ENCODE measurements at places on chromosomes 7 and 10.

DNA sequence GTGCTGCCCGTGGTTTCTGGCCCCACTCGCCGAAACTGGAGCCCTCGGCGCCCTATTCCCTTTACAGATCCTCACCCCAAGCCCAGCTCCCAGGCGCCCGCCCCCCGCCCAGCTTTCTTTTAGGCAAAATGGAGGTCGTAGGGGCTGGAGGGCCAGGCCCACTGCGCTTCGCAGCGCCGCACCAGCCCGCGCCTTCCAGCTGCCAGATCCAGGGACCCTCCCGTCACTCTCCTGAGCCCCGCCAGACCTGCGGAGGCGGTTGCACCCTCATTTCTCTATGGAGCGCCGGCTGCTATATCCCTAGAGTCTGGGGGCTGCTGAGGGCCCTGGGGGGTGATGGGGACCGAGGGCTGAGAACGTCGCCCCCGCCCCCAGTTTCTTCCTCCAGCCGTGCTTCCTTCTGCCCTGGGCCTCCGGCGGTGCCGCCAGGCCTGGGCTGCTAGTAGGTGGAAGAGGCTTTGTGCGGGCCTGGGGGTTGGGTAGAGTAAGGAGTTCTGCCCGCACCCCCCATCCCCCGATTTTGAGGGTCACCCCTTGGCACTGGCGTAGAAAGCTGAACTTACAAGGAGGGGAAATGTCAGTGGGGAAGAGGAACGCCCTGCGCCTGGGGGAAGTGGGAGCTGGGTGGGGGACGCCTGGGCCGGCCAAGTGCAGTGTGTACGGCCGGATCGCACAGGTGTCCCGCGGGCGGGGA lies 1.0 kb downstream of the GNB2 start:
- no peak for DNase-seq

- peak; percentile 21 for DNase-seq
Observed at GRCh38 chr7:985915-986741, 3.1 kb downstream of the CYP2W1 start.

DNA sequence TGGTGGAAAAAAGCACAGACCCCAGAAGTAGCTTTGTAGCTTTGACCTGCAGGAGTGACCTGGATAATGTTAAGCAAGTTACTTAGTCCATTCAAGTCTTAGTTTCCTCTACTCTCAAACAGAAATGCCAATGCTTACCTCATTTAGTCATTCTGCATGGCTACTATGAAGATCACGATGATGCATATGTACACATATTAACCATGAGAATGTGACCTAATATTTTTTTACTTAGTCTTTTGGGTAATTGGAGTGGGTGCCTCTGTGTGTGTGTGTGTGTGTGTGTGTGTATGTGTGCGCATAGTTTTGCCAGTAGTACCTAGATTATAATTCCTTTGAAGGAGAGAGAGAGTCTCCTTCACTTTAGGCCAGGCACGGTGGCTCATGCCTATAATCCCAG lies 95.8 kb downstream of the NRP1 start:
- DNase-seq: peak; percentile 68

GRCh38 chr7:9022456-9022855 lies 589.0 kb downstream of the NXPH1 start:
- no peak for DNase-seq

DNA sequence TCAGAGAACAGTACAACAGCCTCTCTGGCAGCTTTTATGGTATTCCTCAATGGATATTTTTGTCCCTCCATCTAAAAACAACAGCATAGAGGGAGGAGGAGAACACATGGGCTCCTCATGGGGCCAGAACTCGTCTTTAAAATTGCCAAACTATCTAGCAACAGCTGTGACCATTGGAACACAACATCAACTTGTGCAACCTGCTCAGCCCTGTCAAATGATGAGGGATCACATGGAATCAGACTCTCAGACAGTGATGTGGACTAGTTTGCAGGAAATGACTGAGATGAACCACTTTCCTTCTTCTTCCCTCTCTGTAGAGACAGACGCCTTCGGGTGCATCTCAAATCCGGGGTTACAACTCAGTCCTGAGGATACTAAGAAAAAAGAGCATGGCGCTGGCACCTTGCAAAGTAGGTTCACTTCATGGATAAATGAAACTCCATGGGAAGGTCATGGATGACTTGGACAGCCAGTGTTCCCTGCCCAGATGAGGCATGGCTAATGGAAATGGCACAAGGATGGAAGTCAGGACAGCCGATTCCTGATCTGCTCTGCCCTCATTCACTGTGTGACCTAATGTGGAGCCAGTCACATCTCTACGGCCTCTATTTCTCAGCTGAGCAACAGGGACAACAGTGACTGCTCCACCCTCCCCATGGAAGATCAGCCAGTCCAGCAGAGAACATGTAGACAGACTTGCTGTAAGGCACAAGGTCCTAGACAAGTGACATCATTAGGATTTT lies 24.6 kb upstream of the DGKI start:
- no peak for DNase-seq

DNA sequence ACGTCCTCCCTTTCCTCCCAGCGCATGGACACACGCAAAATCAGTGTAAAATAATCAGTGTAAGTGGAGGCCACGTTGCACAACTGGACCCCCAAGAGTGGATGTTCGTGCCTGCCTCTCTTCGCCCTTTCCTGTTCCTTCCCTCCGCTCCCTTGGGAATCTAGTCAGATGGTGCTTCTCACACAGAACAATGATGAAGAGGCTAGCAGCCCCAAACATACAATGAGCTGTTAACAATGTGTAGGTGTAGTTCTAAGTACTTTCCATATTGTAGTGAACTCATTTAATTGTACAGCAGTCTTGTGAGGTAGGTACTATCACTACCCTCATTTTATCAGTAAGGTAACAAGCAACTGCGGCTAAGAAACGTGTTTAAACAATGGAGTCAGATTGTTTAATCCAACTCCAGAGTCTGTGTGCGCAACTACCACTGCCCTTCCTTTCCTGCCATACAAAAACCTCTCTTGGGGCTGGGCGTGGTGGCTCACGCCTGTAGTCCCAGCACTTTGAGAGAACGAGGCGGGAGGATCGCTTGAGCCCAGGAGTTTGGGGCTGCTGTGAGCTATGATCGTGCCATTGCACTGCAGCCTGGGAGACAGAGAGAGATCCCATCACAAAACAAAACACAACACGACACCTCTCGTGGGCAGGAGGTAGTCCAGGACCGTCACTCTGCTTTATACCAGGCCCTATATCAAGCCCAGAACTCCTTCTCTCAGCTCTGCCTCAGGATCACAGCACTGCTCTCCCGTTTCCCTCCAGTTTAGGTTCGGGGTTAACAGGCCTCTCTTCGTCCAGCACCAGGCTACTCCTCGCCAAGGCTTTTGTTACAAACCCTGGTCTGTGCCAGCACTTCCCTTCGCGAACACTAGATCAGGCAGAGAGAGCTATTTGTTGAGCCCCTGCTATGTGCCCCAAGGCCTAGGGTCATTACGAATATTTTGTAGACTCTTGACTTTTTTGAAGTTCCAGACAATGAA lies 1.1 kb downstream of the FKBP9 start:
- peak; percentile 88 for DNase-seq

- DNase-seq: no peak
Observed at GRCh38 chr10:133226251-133226808, 3.7 kb upstream of the UTF1 start.

- no peak for DNase-seq
Observed at GRCh38 chr7:151351027-151351426, 9.4 kb downstream of the NUB1 start.

DNA sequence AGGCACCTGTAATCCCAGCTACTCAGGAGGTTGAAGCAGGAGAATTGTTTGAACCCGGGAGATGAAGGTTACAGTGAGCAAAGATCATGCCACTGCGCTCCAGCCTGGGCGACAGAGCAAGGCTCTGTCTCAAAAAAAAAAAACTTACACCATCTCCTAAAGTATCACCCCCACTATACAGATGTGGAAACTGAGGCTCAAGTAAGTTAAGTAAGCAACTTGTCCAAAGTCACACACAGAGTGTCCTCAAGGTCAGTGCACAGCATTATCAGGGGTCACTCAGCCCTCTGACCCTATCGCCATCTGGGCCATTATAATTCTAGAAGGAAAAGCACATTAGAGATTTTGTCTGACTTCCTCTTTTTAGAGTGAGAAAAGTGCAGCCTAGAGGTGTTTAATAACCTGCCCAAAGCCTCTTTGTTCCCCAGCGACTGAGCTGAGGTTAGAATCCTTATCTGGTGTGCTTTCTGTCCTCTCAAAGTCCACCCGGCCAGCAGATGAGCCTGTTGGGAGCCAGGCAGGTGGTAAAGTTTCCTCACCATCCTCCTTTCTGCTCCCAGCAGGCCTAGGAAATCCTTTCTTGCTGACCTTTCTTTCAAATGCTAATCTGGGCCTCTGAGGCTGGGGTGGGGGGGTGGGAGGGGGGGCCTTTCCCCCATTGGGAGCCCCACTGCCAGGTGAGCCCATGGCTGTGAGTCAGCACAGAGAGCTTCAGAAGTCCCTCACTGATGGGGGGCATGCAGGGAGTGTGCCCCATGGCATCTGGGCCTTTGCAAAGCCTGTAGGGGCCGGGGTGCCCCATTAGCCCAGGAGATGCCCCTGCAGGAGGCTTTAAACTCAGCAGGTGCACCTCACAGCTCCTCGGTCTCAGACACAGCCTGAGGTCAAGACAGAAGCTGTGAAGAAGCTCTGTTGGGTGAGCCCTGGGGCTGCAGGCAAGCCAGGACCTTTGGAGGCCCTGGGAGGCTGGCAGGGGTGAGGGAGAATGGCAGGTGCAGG lies 12.0 kb upstream of the KCNMA1 start:
- no peak for DNase-seq

- DNase-seq: no peak
Observed at GRCh38 chr10:70984986-70985722, 96.8 kb upstream of the PCBD1 start.

GRCh38 chr10:132506711-132507408 lies 30.7 kb upstream of the INPP5A start:
- peak; percentile 76 for DNase-seq

GRCh38 chr7:85165263-85165662 lies 21.6 kb downstream of the SEMA3D start:
- DNase-seq: no peak

GRCh38 chr7:17185690-17186070 lies 112.8 kb upstream of the AHR start:
- peak; percentile 82 for DNase-seq

- no peak for DNase-seq
Observed at GRCh38 chr7:138842111-138842510, 44.1 kb upstream of the ATP6V0A4 start.

GRCh38 chr7:27551803-27552400 lies 110.8 kb downstream of the HIBADH start:
- DNase-seq: no peak

DNA sequence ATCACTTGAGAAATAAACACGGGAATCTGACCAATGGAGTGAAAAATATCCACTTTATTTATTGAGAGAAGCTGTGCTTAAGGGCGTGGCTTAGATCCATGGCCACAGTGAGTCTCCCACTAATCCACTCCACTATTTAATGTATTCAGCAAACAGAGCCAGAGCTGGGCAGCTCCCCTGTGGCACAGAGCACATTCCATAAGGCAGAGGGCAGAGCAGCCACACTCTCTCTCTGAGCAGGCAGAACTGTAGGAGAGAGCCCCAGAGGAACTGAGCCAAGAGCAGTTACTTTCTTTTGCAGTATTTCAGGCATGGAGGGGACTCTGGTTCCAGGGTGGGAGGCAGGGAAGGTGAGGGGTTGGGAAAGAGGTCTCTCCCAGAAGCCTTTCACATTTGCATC lies 106.0 kb downstream of the GALNT17 start:
- DNase-seq: no peak

- no peak for DNase-seq
Observed at GRCh38 chr10:77045085-77045484, 592.5 kb downstream of the KCNMA1 start.

DNA sequence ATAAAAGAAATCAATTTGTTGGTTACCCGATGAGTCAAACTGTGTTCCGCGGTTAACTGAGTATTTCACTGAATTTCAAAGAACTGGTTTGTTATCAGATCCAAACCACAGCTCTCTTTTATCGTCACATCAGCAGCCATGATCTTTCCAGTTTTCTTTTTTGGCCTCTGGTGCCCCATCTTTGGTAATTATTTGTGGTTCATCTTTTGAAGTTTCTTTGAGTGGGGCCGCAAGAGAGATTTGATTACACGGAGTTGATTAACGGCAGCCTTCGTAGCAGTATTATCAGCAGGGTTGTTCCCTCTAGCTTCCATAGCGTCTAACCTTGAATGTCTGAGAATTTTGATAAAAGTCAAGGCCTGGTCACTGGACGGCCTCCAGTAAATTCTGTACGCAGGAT lies 154.9 kb upstream of the TNRC18 start:
- no peak for DNase-seq

- no peak for DNase-seq
Observed at GRCh38 chr7:128410451-128410753, 620 bp upstream of the IMPDH1 start.

DNA sequence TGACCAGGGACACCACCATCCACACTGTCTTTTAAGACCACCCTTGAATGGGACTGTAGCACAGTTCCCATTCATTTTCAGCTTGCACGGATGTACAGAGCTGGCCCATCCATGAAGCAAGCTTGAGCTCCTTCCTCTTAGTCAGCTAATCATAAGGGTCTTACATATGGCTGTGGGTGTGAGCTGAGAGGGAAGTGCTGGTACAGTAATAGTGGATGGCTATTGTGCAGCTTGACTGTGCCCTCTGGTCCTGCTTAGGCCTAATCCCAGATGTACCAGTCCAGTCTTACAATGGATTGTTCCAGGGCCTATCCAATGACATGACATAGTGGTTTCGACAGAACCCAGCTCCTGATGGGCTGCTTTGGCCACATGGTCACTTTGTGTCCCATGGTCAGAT lies 96.9 kb upstream of the ZNF438 start:
- DNase-seq: no peak

GRCh38 chr7:42575171-42575570 lies 336.7 kb downstream of the C7orf25 start:
- no peak for DNase-seq

DNA sequence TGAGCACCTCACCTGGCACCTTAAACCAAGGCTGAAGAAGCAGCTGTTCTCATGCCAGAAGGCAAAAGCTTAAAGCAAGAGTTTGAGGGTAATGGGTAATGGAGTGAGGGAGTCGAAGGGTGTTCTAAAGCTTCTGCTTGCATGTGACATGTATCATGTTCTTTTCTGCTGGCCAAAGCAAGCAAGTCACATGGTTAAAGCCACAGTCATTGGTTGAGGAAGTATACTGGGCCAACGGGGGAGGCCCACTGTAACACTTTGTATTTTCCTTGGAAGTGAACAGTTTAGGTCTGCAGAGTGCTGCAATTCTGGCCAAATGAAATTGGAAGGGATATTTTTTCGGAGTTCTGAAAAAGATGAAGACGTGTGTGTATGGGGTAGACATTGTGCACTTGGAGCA lies 75.7 kb downstream of the REEP3 start:
- DNase-seq: no peak

- DNase-seq: no peak
Observed at GRCh38 chr7:110257673-110258072, 833.3 kb upstream of the LRRN3 start.

Measured in fibroblast of the aortic adventitia (primary cell).